ENCODE measurements at places on chromosomes 5 and 9.

DNA sequence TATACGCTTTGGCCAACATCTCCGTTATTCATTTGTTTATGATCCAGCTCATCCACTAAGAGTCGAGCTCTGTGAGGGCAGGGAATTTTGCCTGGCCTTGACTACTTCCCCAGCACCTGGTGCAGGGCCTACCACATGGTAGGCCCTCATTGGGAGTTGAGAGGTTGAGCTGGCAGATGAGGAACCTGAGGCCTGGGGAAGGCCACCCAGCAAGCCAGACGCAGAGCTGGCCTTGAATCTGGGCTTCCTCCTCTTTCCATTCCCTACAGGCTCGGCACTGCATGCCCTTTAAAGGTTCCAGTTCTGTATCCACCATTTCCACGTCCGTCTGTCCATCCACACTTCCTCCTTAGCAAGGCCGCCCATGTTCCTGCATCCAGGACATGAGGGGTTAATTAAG, 24.2 kb downstream of the KCNMB1 start:
- DNase-seq: no peak

DNA sequence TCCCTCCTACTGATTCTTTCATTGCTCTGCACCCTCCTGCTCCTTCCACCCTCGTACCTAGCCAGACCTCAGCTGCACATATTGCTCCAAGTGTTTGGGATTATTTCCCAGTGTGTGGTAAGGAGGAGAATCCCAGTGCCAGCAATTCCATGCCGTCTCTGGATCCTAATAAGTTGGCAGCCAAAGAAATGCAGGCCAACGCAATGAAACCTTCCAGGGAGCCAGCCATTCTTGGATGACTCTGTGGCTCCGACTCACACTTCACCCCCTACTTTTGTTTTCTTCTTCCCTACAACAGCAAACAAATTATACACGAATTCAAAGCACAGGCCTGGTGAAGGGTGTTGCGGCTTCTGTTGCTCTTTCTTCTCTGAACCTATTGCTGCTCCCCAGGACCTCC, 82.5 kb upstream of the SLC1A3 start:
- no peak for DNase-seq

DNA sequence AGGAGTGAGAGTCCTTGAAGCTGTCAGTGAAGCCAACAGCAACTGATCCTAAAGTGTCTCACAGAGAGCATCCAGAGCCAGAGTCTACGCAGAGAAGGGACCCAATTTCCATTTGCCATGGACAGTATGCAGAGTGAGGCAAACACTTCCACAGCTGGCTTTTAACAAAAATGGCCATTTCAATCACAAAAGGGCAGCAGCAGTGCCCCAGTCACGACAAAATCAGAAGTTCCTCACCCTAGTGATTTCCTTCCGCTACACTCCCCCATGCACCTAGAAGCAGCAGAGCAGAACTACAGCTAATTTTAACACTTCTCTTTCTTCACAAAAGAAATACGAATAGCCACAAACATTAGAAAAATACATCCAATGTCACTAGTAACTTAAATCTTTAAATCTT, 27.9 kb downstream of the FBXW11 start:
- no peak for DNase-seq

DNA sequence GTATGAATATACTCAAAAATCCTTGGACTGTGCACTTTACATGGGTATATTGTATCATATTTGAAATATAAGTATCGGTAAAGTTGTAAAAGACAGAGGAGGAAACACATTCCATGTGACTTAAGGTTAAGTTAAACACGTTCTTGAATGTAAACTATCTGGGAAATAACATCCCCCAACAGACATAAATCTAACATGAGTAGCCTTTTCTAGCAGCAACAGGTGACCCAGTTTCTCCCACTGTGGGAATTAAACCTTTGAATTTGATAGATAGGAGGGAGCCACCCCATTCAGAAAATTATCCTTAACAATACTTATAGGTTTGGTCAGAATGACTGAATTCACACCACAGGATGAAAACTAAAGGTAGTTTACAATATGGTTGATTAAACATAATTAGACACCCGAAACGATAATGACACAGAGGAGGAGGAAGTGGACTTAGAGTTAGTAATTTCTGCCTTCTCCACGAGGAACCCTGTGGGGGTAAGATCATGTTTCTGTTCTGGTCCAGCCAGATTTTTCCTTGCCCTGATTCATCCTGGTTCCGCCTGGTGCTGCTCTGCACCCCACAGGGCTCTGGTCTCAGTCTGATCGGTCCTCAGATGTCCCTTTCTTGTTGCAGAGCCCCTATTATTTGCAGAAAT, 84.6 kb upstream of the DNAH5 start:
- peak; percentile 92 for DNase-seq

- no peak for DNase-seq
These were observed 174.4 kb downstream of the SLIT3 start for GRCh38 chr5:169126481-169127021.

Measured in NCI-H2081 (cell line).